ENCODE measurements at places on chromosomes 2 and 18. TPM values are rescaled to one million over a fixed set of nuclear protein-coding genes. Genes with fewer than 3 reads are reported as not detected.

HSPE1 gene
- total RNA-seq: 139 TPM

INHA gene
- total RNA-seq: 0.33 TPM

GREB1L gene
- total RNA-seq: not detected

GNAL gene
- 0.15 TPM for total RNA-seq

KCNG2 gene
- 0.73 TPM for total RNA-seq

MARCO gene
- total RNA-seq: not detected

TCF7L1 gene
- 2.5 TPM for total RNA-seq

MAB21L4 gene
- total RNA-seq: not detected

NT5DC4 gene
- not detected for total RNA-seq

OSBPL1A gene
- 59.2 TPM for total RNA-seq

WDR12 gene
- 22.3 TPM for total RNA-seq

TUBA4A gene
- total RNA-seq: 55.1 TPM

BMP10 gene
- total RNA-seq: not detected
